Dermis microvascular lymphatic vessel endothelial cell (primary cell): ENCODE measurements at places on chromosomes 12 and 14.

GRCh38 chr14:103886304-103887169 is 39.2 kb upstream of the PPP1R13B start:
- DNase-seq: no peak

GRCh38 chr14:56686416-56686815 is 106.8 kb downstream of the TMEM260 start:
- no peak for DNase-seq

DNA sequence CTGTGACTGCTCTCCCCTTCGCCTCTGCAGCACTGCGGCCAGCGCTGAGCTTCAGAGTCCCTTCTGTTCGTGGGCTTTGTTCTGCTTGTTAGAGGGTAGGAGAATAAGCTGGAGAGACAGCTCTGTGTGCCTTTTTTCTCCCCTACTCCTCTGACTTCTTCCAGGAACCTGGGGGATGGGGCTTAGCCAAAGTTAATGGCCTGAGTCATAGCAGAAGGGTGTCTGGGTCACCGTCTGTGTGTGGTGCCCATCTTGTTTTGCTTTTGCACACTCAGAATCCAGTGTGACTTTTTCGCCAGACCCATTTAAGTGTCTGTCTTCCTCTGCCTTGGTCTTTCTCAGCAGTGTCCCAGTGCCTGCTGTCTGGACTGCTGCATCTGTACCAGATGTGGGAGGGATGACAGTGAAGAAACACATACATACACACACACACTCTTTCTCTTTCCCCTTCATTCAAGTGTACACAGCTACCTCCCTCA is 3.0 kb downstream of the KIF5A start:
- no peak for DNase-seq

- DNase-seq: no peak
Measured at GRCh38 chr14:22531451-22532344, 57.3 kb downstream of the DAD1 start.

GRCh38 chr12:26798023-26798422 is 35.0 kb downstream of the ITPR2 start:
- DNase-seq: no peak

GRCh38 chr14:86712176-86712575 is 1182.2 kb downstream of the FLRT2 start:
- DNase-seq: no peak

- DNase-seq: no peak
Measured at GRCh38 chr14:104400355-104400754, 179.2 kb upstream of the C14orf180 start.

DNA sequence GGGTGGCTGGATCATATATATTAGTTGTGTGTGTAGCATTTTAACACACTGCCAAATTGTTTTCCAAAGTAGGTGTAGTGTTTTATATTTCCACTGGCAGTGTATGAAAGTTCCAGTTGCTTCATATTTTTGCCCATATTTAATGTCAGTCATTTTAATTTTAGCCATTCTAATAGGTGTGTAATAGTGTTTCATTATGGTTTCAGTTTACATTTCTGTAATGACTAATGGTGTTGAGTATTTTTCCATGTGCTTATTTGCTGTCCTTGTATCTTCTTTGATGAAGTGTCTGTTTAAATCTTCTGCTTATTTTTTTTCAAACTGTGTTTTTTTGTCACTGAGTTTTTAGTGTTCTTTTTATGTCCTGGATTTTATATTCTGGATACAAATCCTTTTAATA is 8.7 kb downstream of the TBC1D15 start:
- DNase-seq: peak; percentile 26

DNA sequence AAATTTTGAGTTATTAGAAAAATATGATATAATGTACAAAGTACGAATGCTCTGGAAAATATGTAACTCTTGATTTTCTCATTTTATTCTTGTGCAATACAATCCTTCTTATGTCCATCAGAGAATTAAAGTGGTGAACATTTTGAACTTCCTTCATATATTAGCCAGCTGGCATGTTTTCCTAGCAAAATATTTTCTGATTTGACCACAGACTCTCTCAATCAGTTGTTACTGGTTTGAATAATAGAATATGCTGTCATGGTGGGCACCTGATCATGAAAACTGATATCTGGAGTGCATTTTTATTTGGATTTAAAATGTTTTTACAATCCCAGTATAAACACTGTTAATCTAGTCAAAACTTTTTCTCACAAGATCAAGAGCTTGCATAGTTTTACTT is 24.2 kb downstream of the PARPBP start:
- no peak for DNase-seq

DNA sequence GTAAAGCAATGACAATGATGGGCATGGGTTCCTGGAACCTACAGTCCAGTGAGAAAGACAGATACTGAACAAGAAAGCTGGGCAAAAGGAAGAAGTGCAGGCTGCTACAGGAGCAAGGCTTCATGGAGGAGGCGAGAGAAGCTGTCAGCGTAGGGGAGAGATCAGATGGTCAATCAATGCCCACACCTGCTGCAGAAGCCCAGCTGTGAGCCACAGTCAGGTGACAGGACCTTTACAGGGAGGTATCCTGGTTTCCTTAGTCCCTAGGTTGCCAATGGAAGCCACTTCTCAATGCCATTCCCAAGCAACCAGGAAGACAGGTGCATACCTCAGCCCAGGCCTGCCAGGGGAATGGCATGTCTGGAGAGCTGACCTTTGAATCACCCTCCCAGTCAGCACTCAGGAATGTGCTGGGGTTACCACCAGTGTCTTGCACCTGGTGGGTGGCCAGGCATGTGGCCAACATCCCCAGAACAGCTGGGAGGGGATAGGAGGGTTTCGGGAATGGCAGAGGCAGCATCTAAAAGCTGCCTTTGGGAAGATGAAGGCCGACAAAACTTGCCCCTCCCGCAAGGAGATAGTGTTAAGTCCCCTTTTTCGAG is 170.3 kb downstream of the TTC7B start:
- no peak for DNase-seq

DNA sequence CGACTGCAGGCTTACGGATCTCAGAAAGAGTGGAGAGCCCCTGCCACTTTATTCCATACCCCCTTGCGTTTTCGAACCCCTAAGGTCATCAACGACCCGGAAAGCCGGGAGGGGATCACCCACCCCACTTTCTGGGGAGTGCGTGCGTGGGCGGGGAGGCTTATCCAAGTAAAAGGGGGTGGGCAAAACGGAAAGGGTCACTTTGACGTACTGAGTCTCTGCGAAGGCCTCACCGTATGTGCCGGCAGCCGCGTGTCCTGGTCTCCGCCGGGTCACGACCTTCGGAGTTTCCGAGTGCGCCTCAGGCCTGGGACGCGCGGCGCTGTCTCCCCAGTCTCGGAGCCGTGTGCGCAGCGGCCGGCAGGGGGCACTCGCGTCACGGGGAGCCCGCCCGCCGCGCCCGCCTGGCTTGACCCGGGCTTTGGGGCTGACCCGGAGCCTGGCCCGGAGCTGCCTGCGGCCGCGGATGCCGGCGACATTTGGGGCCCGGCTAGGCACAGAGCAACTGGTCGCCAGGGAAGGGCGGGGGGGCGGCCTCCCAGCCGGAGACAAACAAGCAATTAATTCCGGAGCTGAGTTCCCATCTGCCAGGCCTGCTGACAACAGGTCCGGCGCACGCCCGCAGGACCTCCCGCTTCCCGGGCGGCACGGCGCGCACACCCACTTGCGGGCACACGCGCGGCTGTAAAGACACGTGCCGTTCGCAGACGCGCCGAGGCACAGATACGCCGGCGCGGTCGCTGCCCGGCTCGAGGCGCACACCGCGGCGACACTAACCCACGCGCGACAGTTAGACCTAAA is 890 bp upstream of the KIF26A start:
- peak; percentile 36 for DNase-seq

GRCh38 chr12:97276661-97277429 is 185.8 kb upstream of the RMST start:
- no peak for DNase-seq

GRCh38 chr12:98587084-98587483 is 6.4 kb upstream of the SLC25A3 start:
- DNase-seq: no peak

DNA sequence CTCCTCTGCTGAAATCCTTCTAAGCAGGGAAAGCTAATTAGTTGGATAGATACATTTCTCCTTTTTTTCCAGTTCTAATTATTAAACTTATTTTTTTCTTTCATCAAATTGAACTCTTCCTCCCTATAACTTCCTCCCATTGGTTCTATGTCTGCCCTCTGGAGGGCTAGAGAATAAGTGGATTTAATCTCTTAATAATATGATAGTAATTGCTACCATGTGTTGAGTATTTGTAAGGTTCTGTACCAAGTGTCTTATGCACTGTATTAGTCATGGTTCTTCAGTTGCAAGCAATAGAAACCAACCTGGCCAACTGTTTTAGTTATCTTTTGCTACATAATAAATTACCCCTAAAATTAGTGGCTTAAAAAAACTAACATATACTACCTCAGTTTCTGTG is 190.5 kb upstream of the PLXNC1 start:
- no peak for DNase-seq
